ENCODE measurements at places on chromosomes 13 and 19.
A peak's percentile ranks its signal among the peaks of the same experiment; 100 is the strongest.

GRCh38 chr19:2977746-2978138 is 378 bp downstream of the TLE6 start:
- DNase-seq, result no peak

- DNase-seq, result no peak
These were observed 5.2 kb downstream of the LENG8 start for GRCh38 chr19:54453921-54454780.

DNA sequence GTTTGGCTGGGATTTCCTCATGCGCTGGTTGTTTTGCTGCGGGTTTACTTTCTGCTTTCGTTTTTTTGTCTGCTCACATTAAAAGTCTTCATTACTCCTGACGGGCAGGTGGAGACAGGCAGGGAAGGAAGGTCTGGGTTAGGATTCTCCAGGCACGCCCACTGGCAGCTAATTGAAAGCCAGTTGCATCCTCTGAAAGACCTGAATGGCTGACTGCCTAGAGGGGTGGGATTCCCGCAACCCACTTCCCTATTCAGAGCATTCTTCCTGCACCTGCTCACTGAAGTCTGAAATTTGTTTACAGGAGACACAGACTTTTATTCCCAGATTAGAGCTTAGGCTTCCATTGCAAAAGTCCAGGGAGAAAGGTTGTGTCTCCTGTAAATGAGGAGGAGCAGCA is 172.0 kb downstream of the UQCRFS1 start:
- no peak for DNase-seq

- DNase-seq, result no peak
These were observed 20.1 kb downstream of the MARK4 start for GRCh38 chr19:45271098-45271734.

DNA sequence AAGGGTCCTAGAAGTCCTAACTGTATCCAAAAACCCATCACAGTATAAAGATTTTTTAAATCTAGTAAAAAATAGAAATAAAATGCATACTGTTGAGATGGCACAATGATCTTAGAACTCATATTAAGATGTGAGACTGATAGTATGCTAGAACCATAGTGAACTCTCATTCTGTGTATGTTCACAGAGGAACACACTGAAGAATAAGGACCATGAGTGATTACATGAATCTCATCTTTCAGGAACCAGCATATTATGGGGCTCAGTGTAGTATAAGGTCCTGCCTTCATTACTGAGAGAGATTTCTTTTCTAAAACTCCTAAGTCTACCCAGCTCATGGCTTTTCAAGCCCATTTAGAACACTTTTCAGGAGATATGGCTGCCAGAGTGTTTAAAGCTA is 59.8 kb upstream of the RFC3 start:
- no peak for DNase-seq

GRCh38 chr13:110232142-110232541 is 74.8 kb downstream of the COL4A1 start:
- DNase-seq, result peak; percentile 1

GRCh38 chr19:28437390-28438346 is 775.3 kb downstream of the UQCRFS1 start:
- DNase-seq, result no peak

GRCh38 chr13:101916108-101916774 is 463.8 kb downstream of the ITGBL1 start:
- no peak for DNase-seq

DNA sequence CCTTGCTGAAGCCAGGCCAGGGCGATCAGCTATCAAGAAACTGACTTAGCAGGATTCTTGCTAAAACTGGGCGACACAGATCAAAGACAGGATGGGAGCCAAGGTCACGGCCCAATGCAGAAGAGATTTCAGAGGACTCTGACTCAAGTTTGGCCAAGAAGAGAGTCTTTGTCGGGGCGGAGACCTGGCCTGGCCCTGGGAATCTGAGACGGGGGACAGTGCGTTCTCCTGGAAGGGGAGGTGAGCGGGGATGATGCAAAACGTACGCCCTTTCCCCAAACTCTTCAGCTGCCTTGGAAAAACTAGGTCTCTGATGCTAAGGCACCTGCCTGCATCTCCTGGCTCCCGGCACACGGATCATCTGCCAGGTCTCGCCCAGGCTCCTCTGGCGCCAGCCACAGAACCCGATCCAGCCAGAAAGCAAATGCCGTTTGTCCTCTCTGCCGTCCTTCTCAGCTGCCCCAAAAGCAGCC is 9.8 kb downstream of the MVB12A start:
- DNase-seq, result no peak

GRCh38 chr13:28268800-28269223 is 130.5 kb downstream of the PAN3 start:
- no peak for DNase-seq

DNA sequence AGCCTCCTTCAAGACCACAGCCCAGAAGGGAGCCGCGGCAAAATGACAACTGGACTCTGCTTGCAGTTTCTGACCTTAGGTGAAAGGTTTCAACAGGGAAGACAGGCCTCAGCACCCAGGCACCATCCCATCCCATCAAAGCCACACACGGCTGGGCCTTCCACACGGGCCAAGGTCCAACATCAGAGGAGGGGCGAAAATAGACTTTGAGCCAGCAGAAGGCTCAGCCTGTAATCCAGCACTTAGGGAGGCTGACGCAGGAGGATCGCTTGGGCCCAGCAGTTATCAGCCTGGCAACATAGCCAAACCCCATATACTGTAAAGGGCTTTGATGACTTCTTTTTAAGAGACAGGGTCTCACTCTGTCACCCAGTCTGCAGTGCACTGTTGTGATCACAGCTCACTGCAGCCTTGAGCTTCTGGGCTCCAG is 26.8 kb upstream of the TINCR start:
- DNase-seq, result no peak

GRCh38 chr13:98171900-98172589 is 5.0 kb downstream of the RNF113B start:
- peak; percentile 37 for DNase-seq

DNA sequence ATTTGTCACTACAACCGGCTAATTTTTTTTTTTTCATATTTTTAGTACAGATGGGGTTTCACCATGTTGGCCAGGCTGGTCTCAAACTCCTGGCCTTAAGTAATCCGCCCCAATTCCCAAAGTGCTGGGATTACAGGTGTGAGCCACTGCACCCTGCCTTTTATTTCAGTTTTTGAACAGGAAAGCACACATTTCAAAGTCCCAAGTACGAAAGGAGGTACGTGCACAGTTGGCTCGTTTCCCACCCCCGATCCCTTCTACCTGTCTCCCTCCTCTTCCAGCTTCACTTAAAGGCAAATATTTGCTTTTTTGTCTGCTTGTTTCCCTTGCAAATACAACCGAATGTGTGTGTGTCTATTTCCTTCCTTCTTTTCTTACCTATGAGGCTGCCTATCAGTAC is 30.5 kb downstream of the ZIC5 start:
- DNase-seq, result no peak

- DNase-seq, result no peak
These were observed 12.1 kb upstream of the ZNF254 start for GRCh38 chr19:24074720-24075454.

DNA sequence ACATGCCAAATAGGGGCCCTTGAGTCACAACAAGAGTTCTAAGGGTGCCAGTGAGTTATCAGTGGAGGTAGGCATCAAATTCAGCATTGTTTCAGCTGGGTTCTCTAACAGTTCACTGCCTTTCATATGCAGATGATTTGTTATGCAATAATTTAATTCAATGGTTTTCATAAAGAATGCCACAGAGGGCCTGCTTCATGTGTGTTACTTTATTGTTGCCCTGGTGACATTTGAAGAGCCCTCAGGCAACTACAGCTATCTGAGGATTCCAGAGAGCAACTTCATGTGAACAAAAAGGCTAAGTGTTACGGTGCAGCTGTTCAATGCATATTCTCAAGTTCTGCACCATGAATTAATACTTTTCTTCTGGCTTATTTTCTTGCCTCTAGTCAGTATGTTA is 43.1 kb upstream of the STARD13 start:
- DNase-seq, result no peak

GRCh38 chr13:48121733-48122132 is 26.8 kb upstream of the MED4 start:
- DNase-seq, result no peak

GRCh38 chr19:15456441-15456840 is 6.7 kb upstream of the WIZ start:
- DNase-seq, result no peak

GRCh38 chr13:24709186-24709913 is 29.1 kb downstream of the ATP12A start:
- no peak for DNase-seq

DNA sequence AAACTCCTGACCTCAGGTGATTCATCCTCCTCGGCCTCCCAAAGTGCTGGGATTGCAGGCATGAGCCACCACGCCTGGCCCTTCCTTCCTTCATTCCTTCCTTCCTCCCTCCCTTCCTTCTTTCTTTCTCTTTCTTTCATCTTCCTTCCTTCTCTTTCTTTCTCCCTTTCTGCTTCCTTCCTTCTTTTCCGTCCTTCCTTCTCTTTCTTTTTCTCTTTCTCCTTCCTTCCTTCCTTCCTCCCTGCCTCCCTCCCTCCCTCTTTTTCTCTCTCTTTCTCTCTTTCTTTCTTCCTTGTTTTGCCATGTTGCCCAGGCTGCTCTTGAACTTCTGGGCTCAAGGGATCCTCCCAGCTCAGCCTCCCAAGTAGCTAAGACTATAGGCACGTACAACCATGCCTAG is 36.5 kb upstream of the MUC16 start:
- DNase-seq, result no peak

DNA sequence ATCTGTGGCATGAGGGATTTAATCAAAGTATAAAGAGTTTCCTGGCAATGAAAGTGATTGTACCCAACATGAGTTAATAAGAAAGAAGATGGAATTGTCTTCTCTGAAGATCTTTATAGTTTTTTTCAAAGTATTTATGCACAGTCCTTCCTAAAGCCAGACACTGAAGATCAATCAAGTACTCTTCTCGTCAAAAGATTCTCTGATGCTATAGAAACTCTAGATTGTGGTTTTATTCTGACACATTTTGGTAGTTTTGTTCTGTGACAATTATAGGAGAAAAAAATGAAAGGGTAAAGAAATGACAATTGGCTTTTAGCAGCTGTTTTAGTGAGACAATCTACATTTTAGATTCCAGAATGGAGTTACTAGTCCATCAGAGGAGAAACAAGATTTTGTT is 10.4 kb upstream of the ENOX1 start:
- DNase-seq, result no peak

- no peak for DNase-seq
These were observed 97.5 kb downstream of the SLC10A2 start for GRCh38 chr13:102968572-102969228.
